Fibroblast of skin of abdomen (primary cell): ENCODE measurements at places on chromosomes 3 and 15.

GRCh38 chr3:123511726-123512125 is 62.8 kb upstream of the ADCY5 start:
- no peak for DNase-seq

- DNase-seq = no peak
These were observed 116.4 kb upstream of the ARHGEF3 start for GRCh38 chr3:56918111-56918568.

DNA sequence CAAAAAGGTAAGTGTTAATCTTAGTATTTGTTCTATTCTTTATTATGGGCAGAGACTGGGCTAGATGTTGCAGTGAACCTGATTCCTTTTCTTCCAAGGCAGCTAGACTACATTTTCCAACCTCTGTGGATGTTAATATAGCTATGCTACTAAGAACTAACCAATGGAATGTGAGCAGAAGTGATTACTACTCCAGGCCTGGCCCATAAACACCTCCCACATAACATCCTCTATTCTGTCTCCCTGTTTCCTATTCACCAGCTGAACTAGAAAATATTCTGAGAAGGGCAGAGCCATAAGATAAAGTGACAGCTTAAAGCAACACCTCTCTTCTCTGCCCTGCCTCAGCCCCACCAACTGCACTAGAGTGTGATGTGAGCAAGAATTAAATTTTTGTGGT is 29.4 kb downstream of the CD200R1L start:
- DNase-seq = peak; percentile 44

GRCh38 chr3:73188707-73189106 is 127.2 kb downstream of the EBLN2 start:
- DNase-seq = peak; percentile 16

DNA sequence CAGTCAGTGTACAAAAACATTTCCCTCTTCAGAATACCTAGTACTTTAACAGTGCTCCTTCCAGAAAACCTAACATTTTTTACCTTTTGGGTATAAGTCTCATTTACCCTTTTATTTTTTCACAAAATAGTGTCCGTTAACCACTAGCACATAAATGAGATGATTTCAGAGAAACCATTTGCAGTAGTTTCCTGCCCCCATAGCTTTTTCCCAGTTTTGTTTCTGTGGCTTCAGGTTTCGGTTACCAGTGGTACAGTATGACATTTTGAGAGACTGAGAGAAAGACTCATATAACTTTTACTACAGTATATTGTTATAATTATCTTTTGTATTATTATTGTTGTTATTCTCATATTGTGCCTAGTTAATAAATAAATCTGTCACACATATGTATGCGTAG is 6.2 kb upstream of the RBMS3 start:
- DNase-seq = no peak

DNA sequence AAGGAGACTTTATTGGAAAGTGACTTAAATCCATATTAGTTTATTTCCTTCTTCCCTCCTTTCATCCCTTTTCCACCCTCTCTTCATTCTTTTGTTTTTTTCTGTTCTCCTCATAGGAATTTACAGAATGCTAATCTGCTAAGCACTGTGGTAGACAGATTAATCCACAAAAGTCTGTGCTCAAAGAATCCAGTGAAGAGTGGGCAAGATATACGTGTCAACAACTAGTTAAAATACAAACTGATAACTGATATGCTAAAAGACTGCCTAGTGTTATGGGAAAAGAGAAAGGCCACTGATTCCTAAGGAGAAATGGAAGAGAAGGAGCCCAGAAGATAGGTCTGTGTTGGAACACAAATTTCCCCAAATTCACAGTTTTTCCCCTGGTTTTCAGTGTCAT is 202.2 kb downstream of the MBNL1 start:
- no peak for DNase-seq

DNA sequence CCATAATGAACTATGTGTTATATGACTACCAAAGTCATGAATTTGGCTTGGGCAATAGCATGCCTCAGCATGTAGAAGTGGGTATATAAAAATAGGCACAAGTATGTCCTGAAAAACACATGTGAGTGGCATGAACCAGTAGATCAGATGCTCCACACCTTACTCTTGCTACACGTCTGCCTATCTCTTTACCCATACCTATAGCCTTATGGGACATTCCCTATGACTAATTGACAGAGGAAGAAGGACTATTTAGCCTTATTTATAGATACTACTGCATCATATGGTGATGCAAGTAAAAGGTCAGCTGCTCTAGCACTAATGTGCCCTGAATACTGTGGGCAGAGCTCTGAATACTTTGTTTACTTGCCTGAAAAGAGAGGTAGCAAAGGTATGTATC is 81.0 kb upstream of the ZPLD1 start:
- DNase-seq = no peak

DNA sequence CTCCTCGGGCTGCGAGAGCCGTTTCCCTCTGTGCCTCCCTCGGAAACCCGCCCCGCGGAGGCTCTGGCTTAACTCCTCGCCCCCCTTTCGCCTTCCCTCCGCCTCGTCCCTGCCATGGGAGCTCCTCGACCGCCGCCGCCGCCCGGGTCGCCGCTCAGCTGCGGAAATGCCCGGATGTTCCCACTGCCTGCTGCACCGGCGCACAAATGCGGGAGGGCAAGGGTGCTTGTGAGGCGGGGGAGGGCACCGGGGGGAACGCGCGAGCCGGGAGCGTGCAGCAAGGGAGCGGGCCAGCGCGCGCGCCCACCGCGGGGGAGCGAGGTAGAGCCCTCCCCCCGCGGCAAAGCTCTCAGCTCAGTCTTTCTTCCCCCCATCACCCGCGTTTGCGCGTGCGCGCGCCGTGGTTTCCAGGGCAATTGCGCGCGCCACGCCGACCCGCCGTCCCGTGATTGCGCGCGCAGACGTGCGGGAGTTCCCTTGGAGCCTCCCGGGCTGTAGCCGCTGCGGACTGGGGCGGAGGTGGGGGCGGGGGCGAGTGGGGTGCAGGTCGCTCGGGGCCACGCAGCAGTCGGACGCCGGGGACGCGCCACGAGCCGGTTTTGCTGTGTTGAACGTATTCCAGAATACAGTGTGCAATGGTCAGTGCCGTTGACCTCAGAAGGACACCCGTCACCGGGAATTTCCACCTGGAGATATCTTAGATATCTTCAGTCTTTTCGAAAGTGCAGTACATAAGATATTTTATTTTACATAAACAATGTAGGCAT is at the start of gene DMXL2:
Gene DMXL2, minus strand, starts transcription at position 168 of the 767 bp plus-strand sequence. CDS start 226 bp downstream, outside the sequence.
- DNase-seq = peak; percentile 89

DNA sequence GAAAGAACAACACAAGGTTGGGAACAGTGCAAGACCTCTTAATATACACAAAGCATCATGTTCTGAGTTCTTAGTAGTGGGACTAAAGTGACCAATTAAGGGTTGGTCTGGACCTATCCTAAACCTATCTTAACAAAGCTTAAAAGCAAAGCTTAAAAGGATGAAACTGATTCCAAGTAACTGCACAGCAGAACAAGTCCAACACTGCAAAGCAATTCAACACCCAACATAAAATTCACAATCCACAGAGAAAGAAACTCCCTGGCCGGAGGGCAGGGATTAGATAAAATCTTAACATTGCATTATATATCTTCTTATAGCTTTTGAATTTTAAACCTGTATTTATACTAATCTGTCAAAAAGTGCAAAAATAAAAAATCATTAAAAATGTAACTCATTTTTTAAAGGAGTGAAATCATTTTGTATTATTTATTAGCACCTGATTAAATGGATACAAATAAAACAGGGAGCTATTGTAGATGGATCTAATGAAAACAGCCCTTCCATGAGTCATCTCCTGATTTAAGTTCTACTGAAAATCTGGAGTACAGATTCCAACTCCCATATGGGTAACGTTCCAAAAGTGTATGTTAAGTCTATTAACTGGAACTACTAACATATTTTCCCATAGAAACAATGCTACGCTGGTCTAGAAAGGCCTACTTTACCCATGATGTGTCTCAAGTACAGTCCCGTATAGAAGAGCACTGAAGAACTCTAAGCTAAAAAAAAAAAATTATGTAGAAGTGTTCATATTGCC is 34.9 kb downstream of the PIK3R4 start:
- DNase-seq = peak; percentile 66

DNA sequence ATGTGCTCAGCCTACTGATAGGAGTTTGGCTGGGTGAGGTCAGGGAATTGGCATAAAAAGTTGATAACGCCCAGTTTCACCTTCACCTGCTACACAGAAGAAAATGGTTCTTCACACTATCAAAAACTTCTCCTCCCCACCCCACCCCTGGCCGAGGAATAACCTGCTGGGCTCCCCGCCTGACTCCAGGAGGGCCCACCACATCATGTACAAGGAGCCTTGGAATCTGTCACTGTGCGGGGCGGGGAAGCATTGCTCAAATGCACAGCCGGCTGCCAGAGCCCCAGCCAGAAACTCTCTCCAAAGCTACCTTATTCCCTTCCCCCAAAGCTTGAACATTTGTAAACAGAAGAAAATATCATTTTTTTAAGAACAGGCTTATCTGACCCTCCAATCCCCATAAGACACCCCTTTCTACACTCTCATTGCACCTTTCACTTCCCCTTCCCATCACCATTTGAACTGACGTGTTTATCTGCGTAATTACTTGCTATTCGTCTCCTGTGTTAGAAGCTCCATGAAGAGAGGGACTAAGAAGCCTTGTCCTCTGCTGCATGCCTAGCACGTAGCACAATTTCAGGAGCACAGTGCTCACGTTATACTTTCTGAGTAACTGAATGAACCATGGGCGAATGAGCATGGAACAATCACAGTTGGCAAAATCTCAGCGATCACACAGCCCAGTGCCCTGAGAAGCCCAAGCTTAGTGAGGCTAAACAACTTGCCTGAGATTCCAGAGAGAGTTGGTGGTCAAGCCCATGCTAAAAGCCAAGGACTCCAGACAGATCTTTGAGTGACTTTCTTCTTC is 82.9 kb downstream of the HES1 start:
- DNase-seq = no peak

DNA sequence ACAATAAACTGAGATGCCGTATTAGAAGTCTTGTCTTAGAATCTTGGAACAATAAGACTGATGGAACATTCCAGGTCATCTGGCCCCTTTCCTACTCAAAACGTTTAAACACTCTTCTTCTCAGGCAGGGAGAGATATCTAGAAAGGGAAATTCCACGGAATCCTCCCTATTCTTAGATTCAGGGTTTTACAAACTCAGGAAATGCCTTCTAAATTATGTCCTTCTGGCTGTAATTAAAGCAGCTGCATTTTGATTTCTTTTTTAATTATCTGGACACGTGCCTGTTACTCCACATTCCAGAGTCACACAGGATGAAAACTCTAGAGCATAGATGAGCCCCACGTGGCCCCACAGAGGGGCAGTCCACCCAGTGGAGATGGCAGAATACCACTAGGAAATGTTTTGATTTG is 41.5 kb upstream of the MTMR10 start:
- peak; percentile 88 for DNase-seq
